Astrocyte (in vitro differentiated cells and primary cell): ENCODE measurements at places on chromosomes 2 and 18. TPM values are rescaled to one million over a fixed set of nuclear protein-coding genes. Genes with fewer than 3 reads are reported as not detected.

GRCh38 chr2:73004889-73005596 is 66.5 kb downstream of the SFXN5 start:
- no peak overlapping the region for H3K27ac ChIP-seq
- no peak overlapping the region for H3K4me3 ChIP-seq
- H3K4me1 ChIP-seq, result peaks cover 12% of the 10 kb centered on the region
- no peak for DNase-seq
- no peaks in the 10 kb centered on the region for H3K36me3 ChIP-seq

ARL5A gene
- 65.6 and 69.7 TPM in 2 replicates for total RNA-seq

DNA sequence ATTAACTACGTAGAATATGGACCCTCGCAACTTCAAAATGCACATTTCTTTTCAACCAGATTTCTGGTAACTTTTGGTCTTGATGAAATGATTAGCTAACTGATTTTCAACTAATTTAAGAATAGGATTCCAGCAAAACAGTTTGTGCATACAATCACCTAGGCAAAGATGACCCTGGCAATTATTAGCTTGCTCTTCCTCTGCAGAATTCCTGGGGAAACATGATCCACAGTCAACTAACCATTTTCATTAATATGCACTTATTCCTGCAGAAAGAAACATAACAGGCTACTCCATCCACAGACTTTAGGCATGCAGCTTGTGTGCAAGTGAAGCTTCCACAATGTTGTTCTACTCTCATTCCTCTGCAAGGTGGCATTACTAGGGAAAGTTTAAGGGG is 1150.8 kb upstream of the FANCL start:
- H3K27me3 ChIP-seq, result no peaks in the 10 kb centered on the region
- DNase-seq, result no peak
- H3K4me3 ChIP-seq, result no peak overlapping the region
- no peak overlapping the region for H3K27ac ChIP-seq
- no peaks in the 10 kb centered on the region for H3K36me3 ChIP-seq

- no peak for DNase-seq
- no peak overlapping the region for H3K4me3 ChIP-seq
- H3K4me1 ChIP-seq, result no peaks in the 10 kb centered on the region
- H3K27me3 ChIP-seq, result no peaks in the 10 kb centered on the region
These were observed 13.6 kb downstream of the STK11IP start for GRCh38 chr2:219611306-219611705.

- H3K27me3 ChIP-seq, result no peaks in the 10 kb centered on the region
- H3K36me3 ChIP-seq, result no peaks in the 10 kb centered on the region
- H3K4me1 ChIP-seq, result no peaks in the 10 kb centered on the region
- no peak overlapping the region for H3K4me3 ChIP-seq
These were observed 49.7 kb upstream of the CD28 start for GRCh38 chr2:203656522-203657287.

DNA sequence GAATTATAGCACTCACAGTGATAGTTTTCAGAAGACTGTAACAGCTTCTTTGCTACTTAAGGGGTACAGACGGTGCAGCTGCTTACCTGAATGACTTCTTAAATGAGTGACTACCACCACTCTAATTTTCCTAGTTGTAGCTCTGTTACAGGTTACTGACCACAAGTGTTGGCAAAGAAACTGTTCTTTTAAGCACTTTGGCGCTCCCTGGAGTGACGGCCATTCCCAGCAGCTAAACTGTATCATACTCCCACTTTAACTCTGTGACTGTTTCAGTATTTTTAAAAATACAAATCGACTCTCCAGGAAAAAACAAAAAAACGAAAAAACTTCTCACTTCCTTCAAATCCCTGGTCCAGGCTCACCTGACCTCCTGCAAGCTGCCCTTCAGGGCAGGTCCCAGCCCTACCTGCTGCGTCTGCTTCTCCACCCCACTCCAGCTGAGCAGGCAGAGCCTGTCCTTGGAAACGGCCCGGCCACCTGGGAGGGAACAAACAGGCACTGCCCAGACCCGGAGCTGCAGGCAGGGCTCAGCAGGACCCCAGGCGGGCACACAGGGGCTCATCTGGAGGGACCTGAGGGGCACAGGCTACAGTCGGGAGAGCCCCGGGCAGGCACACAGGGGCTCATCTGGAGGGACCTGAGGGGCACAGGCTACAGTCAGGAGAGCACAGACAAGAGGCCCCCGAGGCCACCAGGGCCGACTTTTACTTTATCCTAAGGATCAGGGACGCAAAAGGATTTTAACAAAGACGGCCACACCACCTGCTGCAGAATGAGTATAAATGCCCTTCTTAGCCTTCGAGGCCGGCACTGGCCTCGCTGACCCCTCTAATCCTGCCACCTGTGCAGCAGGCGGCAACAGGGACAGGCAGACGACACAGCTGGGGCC is 24.5 kb downstream of the SLC66A2 start:
- H3K27me3 ChIP-seq, result no peaks in the 10 kb centered on the region
- H3K4me3 ChIP-seq, result no peak overlapping the region
- no peak overlapping the region for H3K27ac ChIP-seq
- H3K4me1 ChIP-seq, result no peaks in the 10 kb centered on the region

POTEJ gene
- not detected in 2 replicates for total RNA-seq

SLC4A5 gene
- total RNA-seq, result 0.36 and 0.41 TPM in 2 replicates

DNA sequence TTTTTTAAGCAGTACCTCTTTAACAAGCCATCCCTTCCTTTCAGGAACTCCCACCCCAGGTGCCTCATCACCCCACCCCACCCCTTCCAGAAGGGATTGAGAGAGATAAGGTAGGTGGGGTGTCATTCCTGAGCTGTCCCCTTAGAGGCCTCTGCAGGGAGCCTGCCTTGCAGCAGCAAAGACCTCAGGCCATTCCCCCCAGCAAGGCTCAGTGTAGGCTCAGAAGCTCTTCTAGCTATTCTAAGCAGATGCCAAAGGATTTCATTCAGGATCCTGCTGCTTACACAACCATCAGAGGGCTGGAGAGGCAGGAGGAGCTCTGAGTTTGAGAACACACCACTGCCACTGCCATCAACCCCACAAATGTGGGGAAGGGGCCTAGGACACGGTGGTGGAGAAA is 5.8 kb upstream of the FIGLA start:
- H3K27ac ChIP-seq, result no peak overlapping the region
- no peaks in the 10 kb centered on the region for H3K36me3 ChIP-seq
- no peak overlapping the region for H3K4me3 ChIP-seq

DNA sequence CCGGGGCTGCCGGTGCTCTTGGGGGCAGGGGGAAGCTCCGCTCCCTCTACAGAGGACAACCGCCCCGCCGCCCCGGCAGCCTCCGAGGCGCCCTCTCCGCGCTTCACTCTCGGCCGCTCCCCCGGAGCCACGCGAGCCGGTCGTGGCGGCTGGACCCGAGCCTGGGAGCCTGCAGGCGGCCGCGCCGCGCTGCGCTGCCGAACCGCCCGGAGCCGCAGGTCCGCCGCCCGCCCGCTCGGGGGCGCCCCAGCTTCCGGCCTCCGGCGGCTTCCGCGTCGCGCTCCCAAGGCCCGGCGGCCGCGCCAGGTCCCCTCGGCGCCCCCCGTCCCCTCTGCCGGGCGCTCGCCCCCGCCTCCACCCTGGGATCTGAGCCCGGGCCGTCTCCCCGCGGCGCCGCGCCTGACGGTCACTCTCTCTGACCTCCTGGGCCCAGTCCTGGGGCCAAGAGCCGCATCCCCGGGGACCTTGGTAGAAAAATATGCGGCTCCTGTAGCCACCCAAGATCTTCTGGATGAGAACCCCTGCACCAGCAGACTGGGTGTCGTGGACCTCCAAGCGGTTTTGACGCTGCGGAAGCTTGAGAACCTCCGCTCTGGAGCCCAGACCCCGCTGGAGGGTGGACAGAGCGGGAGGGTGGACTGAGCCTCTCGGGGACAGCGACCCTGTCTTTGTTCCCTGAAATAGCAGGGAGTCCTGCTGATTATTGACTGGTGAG is 44.3 kb downstream of the SERTAD2 start:
- no peaks in the 10 kb centered on the region for H3K36me3 ChIP-seq
- no peak overlapping the region for H3K27ac ChIP-seq
- H3K27me3 ChIP-seq, result peaks cover 24% of the 10 kb centered on the region
- no peaks in the 10 kb centered on the region for H3K4me1 ChIP-seq

DNA sequence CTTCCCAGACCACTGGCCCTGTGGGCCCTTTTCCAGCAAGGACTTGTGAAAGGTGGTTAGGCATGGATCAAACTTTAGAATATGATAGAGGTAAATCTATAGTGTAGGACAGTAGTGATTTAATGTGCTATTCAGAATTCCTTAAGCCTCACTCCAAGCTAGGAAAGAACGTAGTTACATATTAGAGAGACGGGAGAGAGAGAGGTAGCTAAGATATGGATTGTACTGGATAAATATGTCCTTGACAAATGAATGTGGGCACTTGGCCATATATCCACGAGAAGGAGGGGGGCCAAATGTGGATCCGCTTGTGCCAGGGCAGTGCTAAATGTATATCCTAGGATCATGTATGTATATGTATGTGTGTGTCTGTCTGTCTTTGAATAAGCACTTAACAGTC is 6.5 kb downstream of the KCNJ3 start:
- H3K4me1 ChIP-seq, result no peaks in the 10 kb centered on the region
- H3K36me3 ChIP-seq, result no peaks in the 10 kb centered on the region
- no peaks in the 10 kb centered on the region for H3K27me3 ChIP-seq

GPATCH11 gene
- total RNA-seq, result 5.5 and 5.7 TPM in 2 replicates

- no peak overlapping the region for H3K27ac ChIP-seq
- DNase-seq, result peak; percentile 16
- no peak overlapping the region for H3K4me3 ChIP-seq
- H3K4me1 ChIP-seq, result peaks cover 9% of the 10 kb centered on the region
- H3K27me3 ChIP-seq, result no peaks in the 10 kb centered on the region
- H3K36me3 ChIP-seq, result no peaks in the 10 kb centered on the region
These were observed 10.4 kb downstream of the RNF152 start for GRCh38 chr18:61882296-61883004.

DNER gene
- total RNA-seq, result 0.82 and 1.0 TPM in 2 replicates

DNA sequence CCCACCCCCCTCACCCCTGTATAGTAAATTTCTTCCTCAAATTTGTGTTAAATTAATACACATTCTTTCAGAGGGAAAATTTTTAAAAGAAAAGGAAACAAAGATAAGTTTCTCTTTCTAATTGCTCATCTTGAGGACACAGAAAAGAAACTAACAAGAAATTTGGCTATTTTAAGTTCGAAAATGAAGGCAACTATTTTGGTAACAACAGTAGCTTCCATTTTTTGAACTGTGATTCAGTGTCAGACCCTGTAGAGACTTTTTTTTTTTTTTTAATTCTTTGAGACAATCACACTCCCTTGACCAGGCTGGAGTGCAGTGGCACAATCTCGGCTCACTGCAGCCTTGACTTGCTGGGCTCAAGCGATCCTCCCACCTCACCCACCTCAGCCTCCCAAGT is 194.9 kb downstream of the SS18 start:
- no peak overlapping the region for H3K4me3 ChIP-seq
- H3K4me1 ChIP-seq, result no peaks in the 10 kb centered on the region
- no peak overlapping the region for H3K27ac ChIP-seq
- H3K36me3 ChIP-seq, result no peaks in the 10 kb centered on the region
- no peak for DNase-seq

TIGD1 gene
- 6.5 and 6.7 TPM in 2 replicates for total RNA-seq

DNA sequence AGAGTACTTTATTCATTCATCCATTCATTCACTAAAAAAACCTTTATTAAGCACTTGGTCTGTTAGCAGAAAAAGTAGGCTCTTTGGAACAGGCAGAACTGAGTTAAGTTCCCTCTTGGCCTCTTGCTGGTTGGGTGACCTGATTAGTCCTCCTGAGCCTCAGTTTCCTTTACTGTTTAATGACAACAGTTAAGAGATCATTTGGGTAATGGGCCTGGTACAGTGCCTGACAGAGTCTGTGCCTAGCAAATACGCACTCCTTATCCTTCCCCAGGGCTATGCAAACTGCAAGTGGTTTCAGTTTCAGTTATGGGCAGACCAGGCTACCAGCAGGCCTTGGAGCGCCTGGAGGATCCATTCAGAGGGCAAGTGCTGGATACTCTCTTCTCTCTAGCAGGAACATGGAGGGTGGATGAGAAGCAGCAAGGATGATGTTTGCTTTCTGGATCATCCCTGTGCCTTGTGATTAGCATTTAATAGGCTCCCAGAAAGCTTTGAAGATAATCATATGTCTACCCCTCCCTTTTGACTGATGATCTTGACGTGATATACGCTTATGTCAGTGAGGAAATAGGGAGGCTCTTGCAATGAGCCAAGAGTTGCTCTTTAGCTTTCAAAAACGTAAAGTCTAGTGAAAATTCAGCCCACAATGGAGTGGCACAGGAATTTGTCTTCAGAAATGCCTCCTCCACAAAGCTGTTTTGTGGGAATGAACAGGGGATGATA is 12.4 kb upstream of the TAF1B start:
- H3K27ac ChIP-seq, result no peak overlapping the region
- no peaks in the 10 kb centered on the region for H3K4me1 ChIP-seq
- no peaks in the 10 kb centered on the region for H3K27me3 ChIP-seq
- DNase-seq, result no peak
- no peak overlapping the region for H3K4me3 ChIP-seq
- H3K36me3 ChIP-seq, result no peaks in the 10 kb centered on the region

DNA sequence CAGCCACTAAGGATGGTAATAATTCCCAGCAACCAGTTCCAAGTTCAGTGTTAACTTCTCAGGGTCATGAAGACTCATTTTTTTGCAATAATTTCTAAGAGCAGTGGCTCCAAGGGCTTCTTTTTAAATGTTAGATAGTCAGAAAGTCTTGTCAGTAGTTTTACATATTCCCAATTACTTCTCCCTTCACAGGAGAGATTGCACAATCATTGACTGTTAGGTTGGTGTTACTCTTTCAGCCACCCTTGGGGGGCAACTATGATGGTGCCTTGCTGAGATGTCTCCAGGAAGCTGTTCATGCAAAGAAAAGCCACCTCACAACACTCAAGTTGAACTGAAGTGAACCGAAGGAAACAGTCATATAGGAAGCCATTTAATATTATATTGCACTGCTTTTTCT is 127.9 kb upstream of the DOCK10 start:
- no peak overlapping the region for H3K4me3 ChIP-seq
- H3K27ac ChIP-seq, result no peak overlapping the region
- H3K27me3 ChIP-seq, result no peaks in the 10 kb centered on the region
- no peak for DNase-seq

PIEZO2 gene
- 5.3 and 11.8 TPM in 2 replicates for total RNA-seq

DNA sequence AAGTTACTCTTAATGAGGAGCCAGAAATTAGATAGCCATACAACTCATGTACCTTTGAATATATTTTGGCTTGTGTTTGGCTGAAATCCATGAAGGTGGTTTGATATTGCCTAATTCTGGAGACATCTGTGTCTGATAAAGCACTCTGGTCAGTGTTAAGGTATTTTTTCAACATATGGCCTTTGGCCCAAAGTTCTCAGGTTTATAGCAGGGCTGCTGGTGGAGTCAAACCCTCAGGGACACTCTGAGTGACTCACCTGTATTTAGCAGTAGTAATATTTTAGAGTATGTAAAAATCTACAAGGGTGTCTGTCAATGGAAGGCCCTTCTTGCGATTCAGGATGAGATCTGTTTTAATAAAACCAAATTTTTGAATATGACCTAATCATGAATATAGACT is 666.5 kb downstream of the SLC4A3 start:
- H3K27ac ChIP-seq, result no peak overlapping the region
- H3K27me3 ChIP-seq, result no peaks in the 10 kb centered on the region
- H3K4me3 ChIP-seq, result no peak overlapping the region

DNA sequence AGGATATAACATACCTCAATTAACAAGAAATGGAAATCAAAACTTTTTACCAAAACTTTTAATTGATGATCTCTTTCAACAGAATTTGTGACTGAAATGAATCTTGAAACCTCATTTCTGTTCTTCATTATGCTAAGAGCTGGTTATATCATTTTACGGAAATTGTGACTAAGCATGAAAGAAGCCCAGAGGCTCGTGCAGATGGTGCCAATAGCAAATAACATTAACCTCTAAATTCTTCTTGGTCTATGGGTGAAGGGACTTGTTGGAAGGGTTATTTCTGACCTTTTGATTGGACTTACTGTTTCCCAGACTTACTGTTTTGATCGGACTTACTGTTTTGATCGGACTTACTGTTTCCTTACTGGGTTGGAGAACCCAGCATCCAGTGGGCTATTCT is 435.6 kb downstream of the TDRD15 start:
- no peaks in the 10 kb centered on the region for H3K4me1 ChIP-seq
- no peak overlapping the region for H3K27ac ChIP-seq
- DNase-seq, result no peak
